ENCODE measurements at places on chromosomes 4 and X.

DNA sequence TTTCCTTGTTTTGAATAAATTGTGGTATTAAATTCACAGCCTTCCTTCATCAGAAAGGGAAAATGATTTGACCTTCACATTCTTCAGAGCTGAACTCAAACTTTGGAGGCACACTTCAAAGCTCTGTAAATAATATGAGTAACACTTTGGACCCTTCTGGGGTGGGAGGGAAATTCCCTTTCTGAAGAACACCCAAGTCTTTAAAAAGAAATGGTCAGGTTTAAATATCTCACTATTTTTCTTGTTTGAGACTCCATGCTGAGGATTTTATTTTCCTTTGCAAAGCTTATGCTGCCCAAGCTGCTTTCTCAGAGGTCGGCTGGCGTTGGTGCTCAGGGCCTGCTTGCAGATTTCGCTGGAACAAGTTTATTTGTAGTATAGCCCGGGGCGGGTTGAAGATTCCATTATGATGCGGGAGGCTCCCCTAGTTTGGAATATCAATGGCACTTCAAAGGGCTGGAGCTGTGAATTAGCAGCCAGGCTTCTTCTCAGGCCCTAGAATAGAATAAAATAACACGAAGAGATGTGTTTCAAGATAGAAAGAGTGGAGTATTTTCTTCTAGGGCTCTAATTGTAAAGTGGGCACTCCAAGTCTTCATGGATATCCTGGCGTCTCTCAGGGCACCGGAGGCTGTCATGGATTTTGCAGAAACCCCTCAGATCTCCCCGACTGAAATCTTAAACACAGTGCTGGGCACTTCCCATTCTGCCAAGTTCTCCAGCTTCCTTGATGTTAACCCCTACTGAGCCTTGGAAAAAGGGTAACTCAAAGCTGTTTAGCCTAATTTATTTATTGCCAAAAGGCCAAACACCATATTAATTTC is 315.6 kb downstream of the GPAT3 start:
- no peak for DNase-seq

DNA sequence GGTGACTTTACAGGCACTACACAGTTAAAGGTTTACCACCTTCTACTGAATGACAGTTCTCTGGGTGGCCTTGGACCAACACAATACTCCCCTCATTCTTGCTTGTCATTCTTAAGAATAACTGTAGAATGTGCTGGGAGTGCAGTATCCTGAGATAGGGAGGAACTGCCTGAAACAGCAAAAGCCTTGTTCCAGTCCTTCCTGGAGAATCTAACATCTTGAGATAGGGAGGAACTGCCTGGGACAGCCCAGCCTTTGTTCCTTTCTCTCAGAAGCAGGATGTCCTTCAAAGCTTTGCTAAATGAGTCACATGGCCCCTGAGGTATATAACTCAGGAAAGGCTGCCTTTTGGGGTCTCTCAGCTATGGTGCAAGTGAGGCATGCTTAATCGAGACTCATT is 145.7 kb upstream of the MBNL3 start:
- no peak for DNase-seq

DNA sequence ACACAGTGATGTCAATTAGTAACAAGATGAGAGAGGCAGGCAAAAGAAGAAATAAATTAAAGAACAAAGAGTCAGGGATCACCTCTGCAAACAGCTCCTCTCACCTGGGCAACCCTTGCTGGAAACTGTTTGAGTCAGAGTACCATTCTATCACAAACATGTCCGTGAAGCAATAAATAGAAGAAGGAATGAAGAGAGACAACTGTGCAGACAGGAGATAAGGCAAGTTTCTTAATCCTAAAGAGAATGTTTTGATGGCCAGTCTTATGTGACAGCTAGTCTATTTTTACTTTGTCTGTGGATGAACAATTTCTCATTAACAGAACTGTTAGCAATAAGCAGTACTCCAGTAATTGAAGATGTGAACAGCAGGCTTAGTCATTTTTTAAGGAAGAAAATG is 422.4 kb downstream of the DMD start:
- no peak for DNase-seq

DNA sequence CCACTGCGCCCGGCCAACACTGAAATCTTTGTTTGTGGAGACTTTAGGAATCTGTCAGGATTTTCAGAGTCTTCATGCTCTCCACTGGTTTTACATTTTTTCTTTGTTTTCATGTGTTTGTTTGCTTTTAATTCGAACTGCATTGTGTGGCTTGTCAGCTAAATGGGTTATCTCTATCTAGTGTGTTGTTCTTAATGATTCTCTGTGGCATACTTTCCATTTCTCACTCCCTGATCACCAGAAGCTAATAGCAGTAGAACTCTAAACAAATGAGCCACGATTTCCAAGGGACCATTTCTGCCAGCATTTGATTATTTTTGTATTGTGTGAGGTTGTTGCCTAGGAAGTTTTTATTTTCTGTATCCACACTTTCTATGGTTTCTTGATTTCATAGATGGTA is 352.4 kb downstream of the CAMK2D start:
- no peak for DNase-seq

DNA sequence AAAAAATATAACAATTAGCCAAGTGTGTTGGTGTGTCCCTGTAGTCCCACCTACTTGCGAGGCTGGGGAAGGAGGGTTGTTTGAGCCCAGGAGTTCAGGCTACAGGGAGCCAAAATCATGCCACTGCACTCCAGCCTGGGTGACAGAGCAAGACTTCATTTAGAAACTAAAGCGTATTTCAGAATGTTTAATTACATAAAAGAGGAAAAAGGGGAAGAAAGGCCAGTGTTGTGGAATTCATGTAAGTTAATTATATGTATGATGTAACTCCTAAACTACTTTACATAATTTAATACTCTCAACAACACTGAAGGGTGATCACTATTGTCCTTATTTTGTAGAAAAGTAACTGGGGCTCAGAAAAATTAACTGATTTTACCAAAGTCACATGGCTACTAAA is 67.2 kb upstream of the HOPX start:
- no peak for DNase-seq

- DNase-seq = no peak
These were observed 4.2 kb downstream of the TCEAL6 start for GRCh38 chrX:102138064-102138463.

Data from stimulated activated CD4-positive, alpha-beta T cell treated with anti-CD3 and anti-CD28 coated beads, Interleukin-1b, Interleukin-23, amount 100 ng/mL, for 1 hour (primary cell).